Immature natural killer cell (primary cell): ENCODE measurements at places on chromosomes 16 and 17. TPM values are rescaled to one million over a fixed set of nuclear protein-coding genes. Genes with fewer than 3 reads are reported as not detected.

GRCh38 chr17:6706996-6707395 lies 6.2 kb downstream of the SLC13A5 start:
- no peak for DNase-seq

DNA sequence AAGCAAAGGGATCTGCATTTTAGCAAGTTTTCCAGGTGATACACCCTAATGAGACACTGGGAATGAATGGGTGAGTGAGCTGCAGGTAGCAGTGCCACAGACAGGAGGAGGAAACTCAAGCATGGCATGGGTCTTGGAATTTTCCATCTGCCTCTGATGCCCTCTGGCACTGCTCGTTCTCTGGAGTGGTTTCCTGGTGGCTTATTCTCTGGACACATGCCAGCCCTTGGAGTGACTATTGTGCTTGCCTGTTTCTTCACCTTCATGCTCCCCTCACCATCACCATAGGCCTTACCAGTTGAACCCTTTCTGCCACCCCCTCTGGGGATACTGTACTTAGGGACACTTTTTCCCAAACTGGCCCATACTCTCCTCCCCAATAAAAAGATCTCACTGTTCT lies 1.6 kb downstream of the COASY start:
- no peak for DNase-seq

CLEC3A gene
- not detected for polyA plus RNA-seq

DNA sequence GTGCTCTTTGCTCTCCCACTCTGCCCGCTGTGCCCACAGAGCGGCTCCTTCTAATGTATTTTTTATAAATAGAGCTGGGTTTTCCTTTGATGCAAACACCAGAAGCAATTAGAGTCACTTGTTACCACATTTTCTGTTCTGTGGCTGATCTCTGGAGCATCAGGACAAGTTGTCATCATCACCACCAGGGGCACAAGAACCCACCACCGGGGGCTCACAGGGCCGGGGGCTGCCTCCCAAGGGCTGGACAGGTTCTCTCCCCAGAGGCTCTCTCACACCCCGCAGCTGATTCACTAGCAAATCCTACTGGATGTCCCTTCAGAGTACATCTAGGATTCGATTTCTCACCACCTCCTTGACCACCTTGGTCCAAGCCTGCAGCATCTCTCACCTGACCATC lies 18.5 kb downstream of the C16orf82 start:
- DNase-seq, result no peak

GRCh38 chr16:53465606-53466280 lies 31.5 kb downstream of the RBL2 start:
- DNase-seq, result no peak
